Sciatic nerve (tissue), 2 donors: ENCODE measurements at places on chromosomes 3 and 15. TPM values are rescaled to one million over a fixed set of nuclear protein-coding genes. Genes with fewer than 3 reads are reported as not detected.

DNA sequence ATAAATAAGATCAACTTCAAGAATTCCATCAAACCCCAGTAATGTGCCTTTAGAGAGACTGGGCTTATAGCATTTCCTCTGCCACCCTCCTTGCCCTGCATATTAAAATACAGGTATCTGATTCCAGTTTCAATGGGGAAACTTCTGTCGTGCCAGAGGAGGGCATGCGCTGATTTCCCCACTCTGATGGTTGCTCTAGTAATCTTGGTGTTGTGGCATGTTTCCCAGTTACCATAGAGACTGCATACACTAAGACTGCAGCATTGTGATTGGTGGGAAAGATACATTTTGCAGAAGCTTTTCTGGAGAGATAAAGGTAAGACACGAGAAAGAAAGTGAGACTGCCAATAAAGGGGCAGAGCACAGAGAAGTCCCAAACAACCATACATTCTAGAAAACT lies 225.6 kb downstream of the TIGIT start:
- no peak for DNase-seq

DNA sequence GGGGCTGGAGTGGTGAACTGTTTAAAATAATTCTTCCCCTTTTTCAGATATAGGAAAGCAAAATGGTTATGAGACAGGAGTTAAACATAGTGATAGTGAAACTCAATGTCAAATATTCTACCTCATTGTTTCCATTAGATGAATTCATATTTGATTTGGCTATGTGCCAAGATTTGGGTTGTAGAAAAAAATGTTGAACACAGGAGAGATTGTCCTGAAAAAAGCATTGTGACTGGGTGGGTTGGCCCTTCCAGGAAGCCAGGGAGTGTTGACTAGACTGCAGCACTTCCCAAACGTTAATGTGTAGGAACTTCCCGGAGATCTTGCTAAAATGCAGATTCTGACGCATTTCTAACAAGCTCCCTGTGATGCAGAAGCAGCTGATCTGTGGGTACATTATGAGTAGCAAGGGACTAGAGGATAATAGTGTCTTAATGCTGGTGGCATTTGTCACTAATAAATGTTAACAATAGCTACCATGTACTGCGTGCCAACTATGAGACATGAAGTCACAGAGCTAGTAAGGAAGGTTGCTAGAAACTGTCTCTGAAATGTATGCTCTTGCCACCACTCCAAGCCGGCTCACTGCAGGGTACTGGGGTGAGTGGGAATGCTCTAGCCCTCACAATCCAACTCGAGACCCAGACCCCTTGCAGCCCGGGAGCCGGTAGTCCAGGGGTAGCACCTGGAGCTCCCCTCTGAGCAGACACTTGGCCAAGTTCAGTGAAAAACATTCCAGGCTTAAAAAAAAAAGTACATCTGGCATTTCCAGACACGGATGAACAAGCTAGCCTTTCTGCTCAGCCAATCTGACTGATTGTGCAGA lies 120.6 kb downstream of the CD47 start:
- no peak for DNase-seq

DNA sequence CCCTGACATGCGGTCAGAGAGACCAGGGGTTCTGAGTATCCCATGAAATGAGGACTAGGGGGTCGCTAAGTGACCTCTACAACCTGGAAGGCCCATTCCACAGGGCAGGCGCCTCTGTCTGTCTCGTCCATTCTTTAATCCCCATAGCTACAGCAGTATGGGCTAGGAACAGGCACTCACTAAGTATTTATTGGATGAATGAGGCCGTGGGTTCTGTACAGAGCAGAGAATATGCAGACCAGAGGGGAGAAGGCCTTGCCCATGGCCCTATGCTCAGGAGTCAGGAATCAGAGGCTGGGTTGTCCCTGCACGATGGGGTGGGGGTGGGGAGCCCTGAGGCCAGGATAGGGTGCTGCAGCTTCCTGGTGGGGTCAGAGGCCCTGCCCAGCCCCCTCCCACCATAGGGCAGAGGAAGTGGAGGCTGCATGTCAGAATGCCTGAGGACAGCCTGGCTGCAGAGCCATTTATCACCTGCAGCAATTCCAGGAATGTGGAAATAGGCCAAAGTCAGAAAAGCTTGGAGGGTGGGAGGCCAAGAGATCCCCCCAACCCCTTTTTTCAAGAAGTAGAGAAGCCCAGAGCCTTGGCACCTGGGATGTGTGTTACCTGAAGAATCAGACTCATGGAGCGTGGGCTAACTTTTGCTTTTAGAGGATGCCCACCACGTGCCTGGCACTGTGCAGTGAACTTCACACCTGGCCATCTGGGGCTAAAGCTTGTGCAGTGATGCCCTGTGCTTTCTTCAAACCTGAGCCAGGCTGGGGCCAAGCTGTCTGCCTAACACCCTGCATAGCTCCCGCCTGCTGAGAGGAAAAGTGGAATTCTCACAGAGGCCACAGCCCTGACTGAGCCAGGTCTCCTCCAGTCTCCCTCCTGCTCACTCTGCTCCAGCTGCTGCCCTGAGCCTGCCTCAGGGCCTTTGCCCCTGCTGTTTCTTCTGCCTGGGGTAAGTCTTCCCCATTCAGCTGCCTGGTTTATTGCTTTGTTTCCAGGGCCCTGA lies 109.4 kb downstream of the WNT7A start:
- DNase-seq = no peak

DNA sequence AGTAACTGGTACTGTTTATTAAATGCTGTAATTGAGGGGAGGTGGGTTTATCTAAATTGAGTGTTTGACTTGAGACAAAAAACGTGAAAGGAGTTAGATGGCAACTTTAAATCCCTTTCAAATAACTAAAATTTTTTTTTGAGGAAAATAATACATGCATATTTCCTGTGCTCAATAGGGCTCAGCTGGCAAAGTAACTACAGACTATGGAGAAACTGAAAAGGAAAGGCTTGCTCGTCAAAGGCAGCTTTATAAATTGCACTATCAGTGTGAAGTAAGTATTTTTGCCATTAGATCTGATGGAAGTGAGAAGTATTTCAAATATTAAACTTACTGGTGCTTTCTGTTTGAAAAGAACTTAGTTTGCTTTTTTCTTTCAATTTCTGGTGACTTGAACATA lies 72.2 kb downstream of the DZIP3 start:
- DNase-seq = no peak

The CFAP92 gene
- total RNA-seq = 1.2 TPM
